ENCODE measurements at places on chromosomes 3 and 15.

DNA sequence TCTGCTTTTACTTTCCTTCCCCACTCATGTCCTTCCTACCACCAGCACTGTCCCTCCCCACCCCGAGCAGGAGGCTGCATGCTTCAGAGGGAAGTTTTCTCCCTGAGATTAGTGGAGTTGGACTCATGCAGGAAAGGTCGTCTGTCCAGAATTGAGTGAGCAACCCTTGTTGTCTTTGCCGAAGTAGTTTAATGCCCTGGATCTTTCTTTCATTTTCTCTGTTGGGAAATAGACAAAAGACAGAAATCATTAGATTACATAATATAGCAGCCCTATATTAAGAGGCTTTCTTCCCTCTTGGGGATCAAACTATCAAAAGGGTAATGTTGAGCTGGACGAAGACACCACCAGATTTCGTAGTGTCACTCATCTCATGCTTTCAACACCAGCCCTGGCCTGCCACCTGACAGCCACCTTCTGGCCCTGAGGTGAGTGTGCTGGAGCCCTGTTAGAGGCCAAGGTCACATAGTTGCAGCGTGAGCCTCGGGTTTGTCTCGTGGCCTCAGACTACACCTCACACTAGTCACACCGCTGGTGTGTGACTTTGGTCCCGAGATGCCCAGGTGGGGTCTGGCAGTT is 231.0 kb downstream of the ITPR1 start:
- DNase-seq: no peak

DNA sequence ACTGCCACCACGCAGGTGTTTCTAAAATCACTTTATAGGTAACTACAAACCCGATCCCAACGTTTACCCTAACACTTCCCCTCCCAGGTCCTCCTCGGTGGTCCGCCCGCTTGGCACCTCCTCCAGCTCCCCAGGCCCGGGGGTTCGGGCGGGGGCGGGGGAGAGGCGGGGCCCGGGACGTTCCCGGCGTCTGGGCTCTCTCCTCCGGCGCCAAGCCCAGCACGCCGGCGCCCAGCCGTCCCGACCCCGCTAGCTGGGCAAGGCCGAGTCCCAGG is 562 bp downstream of the CGGBP1 start:
- no peak for DNase-seq

- no peak for DNase-seq
Measured at GRCh38 chr3:2927259-2927658, 182.9 kb downstream of the IL5RA start.

- no peak for DNase-seq
Measured at GRCh38 chr15:87874896-87875711, 381.4 kb downstream of the NTRK3 start.

DNA sequence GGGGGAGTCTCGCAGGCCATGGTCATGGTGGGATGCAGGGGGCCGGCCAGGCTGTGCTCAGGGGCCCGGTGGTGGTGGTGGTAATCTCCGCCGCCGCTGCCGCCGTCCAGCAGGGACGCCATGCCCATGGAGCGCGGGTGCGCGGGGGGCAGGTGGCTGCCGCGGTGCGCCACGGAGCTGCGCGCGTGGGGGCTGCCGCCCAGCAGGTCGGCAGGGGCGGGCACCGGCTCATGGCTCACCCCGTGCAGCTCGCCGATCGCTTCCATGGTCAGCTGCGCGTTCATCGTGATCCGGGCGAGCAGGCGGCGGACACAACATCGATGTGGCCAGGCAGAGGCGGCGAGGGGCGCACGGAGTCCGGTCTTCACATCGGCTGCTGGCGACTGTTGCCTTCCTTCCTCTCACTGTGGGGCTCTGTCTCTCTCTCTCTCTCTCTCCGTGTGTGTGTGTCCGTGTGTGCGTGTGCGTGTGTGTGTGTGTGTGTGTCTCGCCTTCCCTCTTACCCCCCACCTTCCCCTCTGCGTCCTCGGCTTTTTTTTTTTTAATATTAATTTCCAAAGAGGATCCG is 451 bp downstream of the ONECUT1 start:
- no peak for DNase-seq

DNA sequence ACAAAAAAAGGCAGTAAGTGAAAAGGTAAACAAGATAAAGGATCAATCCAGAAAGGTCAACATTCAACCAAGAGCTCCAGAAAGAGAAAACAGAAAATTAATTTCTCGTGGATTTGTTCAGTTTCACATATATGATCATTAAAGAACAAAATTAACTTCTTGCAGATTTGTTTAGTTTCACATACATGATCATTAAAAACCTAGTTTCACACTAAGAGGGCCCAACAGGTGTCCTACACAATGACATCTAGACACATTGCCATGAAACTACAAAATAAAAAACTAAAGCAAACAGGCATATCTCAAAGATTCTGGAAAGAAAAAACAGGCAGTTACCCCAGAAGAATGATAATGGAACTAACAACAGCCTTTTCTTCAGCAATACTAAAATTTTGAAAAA is 22.1 kb downstream of the PHC3 start:
- no peak for DNase-seq

GRCh38 chr3:13707456-13707855 is 158.5 kb downstream of the FBLN2 start:
- DNase-seq: peak; percentile 31

DNA sequence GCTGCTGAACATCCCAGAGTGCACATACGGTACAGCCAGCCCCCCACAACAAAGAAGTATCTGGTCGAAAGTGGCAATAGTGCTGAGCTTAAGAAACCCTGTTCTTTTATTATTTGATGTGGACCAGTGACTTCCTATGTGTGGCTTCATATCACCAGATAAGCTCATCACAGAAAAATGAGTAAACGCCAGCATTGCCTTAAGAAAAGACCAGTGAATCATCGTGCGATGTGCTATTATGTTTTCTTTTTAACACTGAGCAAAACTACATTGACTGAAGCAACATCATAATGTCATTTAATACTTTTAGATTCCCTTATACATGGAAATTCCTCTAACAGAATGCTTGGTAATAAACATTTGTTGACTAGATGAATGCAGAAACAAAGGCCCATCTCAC is 45.2 kb upstream of the ARRDC4 start:
- no peak for DNase-seq

DNA sequence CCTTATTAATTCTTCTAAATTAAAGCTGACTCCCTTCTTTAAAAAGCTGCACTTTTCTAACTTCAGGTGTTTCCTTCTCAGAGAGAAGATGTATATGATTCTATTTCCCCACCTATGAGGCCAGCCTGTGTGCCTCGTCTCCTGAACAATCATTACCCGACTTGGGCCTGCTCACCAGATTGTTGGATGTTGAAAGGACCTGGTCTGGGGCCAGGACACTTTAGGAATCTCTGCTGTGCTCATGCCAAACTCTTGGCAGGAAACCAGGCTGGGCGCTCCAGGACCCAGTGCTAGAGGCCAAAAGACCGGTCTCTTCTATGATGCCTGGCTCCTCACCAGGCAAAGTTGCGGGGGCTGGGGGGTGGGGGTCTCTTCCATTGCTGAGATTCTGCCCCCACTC is 16.9 kb upstream of the LRRC31 start:
- peak; percentile 18 for DNase-seq

DNA sequence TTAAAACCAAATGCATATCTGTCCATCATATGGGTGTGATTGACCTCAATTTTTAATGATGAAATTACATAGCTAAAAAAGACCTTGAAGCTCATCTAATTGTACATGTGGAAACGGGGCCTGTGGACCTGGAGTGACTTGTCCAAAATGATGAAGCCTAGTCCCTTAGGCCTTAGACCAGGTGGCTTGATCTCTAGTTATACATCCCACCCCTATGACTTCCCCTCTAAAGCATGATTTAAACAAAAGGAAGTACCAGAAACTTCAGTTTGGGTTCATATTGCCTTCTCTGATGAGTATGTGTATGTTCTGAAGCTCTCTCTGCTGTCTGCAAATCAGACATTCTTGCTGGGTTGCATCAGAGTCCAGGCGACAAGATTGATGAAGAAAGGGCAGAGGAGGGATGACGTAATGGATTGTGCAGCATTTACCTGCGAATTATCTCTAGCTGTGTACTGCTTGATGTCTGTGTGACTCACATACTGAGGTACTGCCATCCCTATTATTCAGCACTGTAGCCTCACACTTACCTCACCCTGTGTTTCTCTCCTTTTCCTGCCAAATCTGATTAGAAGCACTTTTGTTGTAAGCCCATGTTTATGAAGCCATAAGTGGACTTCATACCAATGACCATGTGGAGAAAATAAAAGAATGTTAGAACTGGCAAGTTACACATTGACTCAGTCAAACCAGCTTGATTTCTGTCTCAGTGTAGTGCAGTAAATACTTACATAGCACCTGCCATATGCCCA is 111.5 kb downstream of the FILIP1L start:
- DNase-seq: peak; percentile 47

DNA sequence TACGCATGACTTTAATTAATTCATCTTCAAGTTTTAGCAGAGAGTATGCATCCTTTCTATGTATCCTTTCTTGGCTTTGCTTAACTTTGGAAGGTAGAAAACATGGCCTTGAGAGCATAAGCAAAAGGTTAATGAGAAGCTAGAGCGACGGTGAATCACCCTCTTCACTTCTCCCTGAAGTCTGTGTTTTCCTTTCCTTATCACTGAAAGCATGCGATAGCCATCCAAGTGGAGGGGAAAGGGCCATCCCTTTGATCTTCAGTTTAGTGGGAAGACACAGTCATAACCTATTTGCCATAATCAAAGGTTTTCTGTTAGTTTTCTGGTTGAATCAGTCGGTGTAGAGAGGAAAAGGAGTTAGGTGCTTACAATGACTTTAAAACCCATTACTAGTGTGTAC is 354.0 kb upstream of the ROBO2 start:
- DNase-seq: no peak

GRCh38 chr3:24379936-24380335 is 114.7 kb downstream of the THRB start:
- no peak for DNase-seq

DNA sequence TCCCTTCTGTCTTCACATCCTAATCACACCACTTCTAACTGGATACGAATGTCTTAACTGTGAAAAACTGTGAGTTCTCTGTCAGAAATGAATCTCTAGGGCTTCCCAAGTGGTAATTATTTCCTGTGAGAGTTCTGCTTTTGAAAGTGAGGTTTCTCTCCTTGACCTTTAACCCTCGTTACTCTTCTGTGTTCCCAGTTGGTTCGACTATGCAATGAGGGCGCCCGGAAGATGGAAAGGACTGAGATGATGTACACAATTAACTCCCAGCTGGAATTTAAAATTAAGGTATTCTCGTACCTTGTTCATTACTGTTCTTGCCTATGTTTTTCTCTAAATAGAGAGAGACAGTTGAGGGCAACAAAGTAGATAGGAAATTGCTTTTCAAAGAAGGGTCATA is 96.5 kb downstream of the ARHGEF26 start:
- DNase-seq: no peak

GRCh38 chr3:170777564-170777926 is 92.5 kb downstream of the RPL22L1 start:
- DNase-seq: no peak

GRCh38 chr15:69896606-69897005 is 201.1 kb downstream of the TLE3 start:
- no peak for DNase-seq

DNA sequence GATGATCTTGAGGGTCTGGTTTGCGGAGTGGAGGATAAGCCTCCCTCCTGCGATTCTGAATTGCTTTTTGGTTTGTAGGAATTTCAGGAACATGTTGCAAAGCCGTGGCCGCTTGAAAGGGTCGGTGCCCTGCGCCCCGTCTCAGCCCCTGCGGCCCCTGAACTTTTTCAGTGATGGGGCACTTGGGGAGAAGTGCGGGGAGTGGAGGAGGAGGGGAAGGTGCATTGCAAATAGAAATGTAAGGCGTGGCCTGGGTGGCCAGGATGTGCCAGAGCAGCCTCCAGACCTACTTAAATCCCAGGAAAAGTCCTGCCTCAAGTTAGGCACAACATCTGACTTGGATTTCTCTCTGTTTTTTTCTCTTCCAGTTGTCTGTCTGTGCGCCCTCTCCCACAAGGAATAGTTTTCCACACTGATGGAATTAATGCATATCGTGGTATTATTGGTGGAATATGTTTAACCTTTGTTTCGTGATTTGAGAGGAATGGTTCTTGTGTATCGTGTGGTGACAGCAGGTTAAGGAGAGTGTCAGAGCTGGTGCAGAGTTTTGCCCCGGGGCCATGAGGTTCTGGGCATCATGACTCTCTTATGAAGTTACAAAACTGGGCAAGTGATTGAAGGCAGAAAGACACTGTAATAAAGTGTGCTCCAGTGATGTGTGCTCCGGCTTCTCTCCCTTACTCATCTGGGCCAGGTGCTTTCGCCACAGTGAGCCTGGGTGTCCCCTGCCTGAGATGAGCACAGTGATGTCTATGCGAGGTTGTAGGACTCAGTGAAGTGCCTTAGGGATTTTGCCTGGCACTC is 153.8 kb downstream of the PGPEP1L start:
- DNase-seq: no peak

DNA sequence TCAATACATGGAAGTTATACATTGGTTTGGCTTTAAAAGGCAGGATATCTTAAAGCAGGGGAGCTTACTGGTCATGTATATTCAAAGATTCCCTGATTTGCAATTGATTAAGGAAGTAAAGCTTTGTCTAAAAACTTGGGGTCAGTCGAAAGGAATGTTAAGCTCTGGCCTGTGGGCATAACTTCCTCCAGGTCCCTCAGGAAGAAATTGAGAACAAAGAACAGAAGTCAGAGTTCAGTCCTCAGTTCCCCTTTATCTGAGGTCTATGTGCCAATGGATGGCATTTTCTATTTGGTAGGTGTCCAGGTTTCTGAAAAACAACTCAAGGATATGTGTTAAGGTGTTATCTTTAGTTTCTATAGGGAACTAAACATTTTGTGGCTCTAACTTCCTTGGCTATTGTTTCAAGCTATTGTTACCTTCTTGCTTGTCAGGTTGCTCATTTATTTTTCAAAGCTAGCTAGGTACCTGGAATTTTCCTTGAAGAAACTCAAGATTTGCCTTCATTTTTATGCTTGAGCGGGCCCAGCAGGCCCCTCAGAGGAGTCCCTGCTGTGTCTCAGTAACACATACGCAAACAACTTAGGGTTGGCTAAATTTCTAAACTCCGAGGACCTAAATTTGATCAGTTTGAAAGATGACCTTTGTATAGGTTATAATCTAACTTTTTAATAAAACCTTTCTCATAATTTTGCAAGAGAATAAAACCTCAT is 135.0 kb upstream of the UBE2E2 start:
- DNase-seq: no peak

Data from lower leg skin (tissue), 4 donors.